NCI-H2171 treated with DMSO at 0.1 percent for 48 hours (cell line): ENCODE measurements at places on chromosomes 2 and 18.

DNA sequence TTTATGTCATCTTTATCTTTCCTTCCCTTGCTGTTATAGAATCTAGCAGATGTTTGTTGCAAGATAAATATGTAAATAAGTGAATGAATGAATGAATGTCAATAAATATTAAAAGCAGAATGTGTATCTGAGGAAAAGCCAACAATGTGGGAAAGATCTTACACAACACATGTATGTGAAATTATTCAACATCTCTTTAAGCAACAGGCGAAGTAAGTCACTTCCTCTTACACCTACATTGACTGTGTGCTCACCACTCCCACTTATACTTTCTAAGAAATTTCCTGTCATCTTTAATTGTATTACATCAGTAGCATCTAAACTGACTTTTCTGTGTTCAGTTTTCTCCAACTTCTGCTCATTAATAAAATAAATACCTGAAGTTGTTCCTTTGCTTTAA, 43.0 kb downstream of the RAD51AP2 start:
- DNase-seq, result no peak

- peak; percentile 98 for DNase-seq
These were observed 408.9 kb downstream of the RIT2 start for GRCh38 chr18:42706618-42707017.

- no peak for DNase-seq
These were observed 36.7 kb upstream of the AGPS start for GRCh38 chr2:177355874-177356273.

- DNase-seq, result no peak
These were observed 34.8 kb downstream of the SEMA4F start for GRCh38 chr2:74688881-74689280.
